ENCODE measurements at places on chromosomes 1 and 21.

GRCh38 chr1:147897029-147897752, 5.4 kb upstream of the GJA8 start:
- no peak for DNase-seq

DNA sequence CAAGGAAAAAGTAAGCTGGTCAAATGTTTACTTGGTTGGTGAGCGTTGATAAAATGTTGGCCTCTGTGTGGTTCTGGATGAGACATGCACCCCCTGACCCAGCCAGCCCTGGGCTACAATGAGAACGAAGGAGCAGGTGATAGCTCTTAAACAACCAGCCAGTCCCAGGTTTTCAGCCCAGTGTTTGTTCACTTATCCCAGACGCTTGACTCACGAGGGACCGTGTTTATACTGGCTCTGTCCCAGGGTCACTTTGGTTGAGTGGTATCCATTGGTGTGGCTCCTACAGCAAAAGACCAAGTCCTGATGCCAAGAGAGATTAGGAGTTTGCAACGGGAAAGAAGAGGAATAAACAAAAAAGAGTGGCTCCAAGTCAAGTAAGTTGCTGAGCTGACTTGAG, 86.9 kb downstream of the KCNJ15 start:
- DNase-seq: no peak

GRCh38 chr1:9910076-9910422, at the start of gene CTNNBIP1:
TSS of gene CTNNBIP1 (minus strand) at chr1:9910269. CDS start at chr1:9872064, 38,205 bp downstream.
- no peak for DNase-seq

- DNase-seq: no peak
Measured at GRCh38 chr1:63906047-63906704, 132.4 kb downstream of the ROR1 start.

- DNase-seq: no peak
Measured at GRCh38 chr21:44988607-44989536, 49.0 kb downstream of the SLX9 start.

Data from BJ (cell line).